Esophagus muscularis mucosa (tissue), 4 donors: ENCODE measurements at places on chromosomes 7 and 10. TPM values are rescaled to one million over a fixed set of nuclear protein-coding genes. Genes with fewer than 3 reads are reported as not detected.

Gene FBXL13
- total RNA-seq, result 0.83 TPM

Gene RELN
- total RNA-seq, result 4.9 TPM

Gene PIP
- total RNA-seq, result not detected

Gene SNX13
- total RNA-seq, result 41.9 TPM

Gene COL26A1
- not detected for total RNA-seq

Gene SFTPD
- total RNA-seq, result 1.1 TPM

- peaks cover 78% of the 10 kb centered on the region for H3K36me3 ChIP-seq
- DNase-seq, result no peak
- no peak overlapping the region for H3K27ac ChIP-seq
- no peak overlapping the region for H3K4me3 ChIP-seq
These were observed 208.1 kb downstream of the TCF7L2 start for GRCh38 chr10:113158183-113158582.

GRCh38 chr10:29947701-29948060, 111.7 kb downstream of the JCAD start:
- H3K4me3 ChIP-seq, result no peak overlapping the region
- H3K36me3 ChIP-seq, result no peaks in the 10 kb centered on the region
- no peak for DNase-seq
- peak overlapping the region; percentile 87 for H3K27ac ChIP-seq

DNA sequence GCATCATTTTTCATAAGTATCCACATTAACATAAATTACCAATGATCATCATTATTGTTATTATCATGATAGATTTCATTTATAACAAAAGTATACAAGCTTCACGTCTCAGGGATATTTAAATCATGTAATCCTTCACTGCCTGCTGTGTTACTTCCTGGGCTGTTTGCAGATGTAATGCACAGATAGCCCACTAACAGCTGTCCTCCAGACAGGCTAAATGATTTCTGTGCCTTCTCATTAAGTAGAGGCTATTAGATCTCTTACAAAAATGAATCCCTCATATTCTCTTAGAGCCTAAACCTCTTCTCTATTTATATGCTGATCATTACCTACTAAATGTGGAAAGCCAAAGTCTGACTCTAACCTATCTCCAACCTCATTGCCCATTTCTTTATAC, 9.3 kb downstream of the PCLO start:
- no peak overlapping the region for H3K27ac ChIP-seq
- DNase-seq, result no peak
- H3K4me1 ChIP-seq, result no peaks in the 10 kb centered on the region

- H3K27ac ChIP-seq, result no peak overlapping the region
- H3K27me3 ChIP-seq, result no peaks in the 10 kb centered on the region
- no peak for DNase-seq
These were observed 61.2 kb downstream of the PCLO start for GRCh38 chr7:83101530-83101929.

DNA sequence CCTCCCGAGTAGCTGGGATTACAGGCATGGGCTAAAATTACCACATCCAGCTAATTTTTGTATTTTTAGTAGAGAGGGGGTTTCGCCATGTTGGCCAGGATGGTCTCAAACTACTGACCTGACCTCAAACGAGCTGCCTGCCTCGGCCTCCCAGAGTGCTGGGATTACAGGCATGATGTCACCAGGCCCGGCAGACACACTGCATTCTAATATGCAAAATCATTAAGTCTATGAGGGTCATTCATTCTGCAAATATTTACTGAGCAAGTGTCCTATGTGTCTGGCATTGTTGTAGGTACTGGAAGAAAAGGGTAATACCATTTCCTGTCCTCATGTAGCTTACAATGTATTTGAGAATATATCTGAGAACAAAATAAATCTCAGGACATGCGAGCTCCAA, 2.7 kb downstream of the PUS7 start:
- no peak overlapping the region for H3K27ac ChIP-seq
- peaks cover 24% of the 10 kb centered on the region for H3K4me1 ChIP-seq
- DNase-seq, result no peak
- no peaks in the 10 kb centered on the region for H3K27me3 ChIP-seq

DNA sequence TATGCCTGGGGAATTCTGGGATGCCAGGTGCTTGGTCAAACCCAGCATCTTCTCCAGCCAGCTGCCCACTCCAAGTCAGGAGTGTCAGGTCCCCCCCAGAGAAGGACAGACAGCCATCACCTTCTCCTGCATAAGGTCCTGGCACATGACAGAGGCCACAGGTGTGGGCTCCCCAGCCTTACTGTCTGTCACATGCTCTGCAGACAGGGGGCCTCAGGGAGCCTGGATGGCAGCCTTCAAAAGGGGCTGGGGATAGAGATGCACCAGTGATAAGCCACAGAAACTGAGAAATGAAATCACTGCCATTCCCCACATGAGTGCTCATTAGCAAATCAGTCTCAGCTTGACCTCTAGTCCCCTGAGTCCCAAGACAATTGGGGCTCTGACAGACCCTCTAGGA, 72.9 kb downstream of the PLXNA4 start:
- no peak overlapping the region for H3K27ac ChIP-seq
- H3K36me3 ChIP-seq, result no peaks in the 10 kb centered on the region
- no peak overlapping the region for H3K4me3 ChIP-seq
- DNase-seq, result no peak

DNA sequence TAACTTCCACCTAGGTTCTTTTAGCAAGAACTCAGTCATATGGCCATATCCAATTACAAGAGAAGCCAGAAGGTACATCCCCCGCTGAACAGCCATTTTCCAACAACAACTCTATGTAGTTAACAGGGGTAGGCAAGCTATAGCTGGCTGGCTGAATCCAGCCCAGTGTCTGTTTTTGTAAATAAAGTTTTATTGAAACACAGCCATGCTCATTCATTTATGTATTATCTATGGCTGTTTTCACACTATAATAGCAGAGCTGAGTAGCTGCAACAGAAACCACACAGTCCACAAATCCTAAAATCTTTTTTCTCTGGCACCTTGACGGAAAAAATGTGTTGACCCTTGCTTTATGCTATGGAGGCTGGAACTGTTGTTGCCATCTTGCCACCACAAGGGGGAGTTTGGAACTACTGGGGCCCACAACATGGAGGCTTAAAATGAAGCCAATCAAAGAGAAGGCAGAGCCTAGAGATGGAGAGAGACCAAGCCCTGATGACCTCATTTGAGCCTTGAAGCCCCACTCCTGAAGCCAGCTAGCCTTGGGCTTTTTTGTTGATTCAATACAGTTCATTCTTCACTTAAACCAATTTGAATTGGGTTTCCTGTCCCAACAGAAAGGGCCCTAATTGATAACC, 33.3 kb upstream of the XPNPEP1 start:
- DNase-seq, result no peak
- no peaks in the 10 kb centered on the region for H3K36me3 ChIP-seq
- no peaks in the 10 kb centered on the region for H3K4me1 ChIP-seq
- no peak overlapping the region for H3K27ac ChIP-seq
- H3K27me3 ChIP-seq, result no peaks in the 10 kb centered on the region

- peaks cover 17% of the 10 kb centered on the region for H3K4me1 ChIP-seq
- no peak overlapping the region for H3K27ac ChIP-seq
- H3K36me3 ChIP-seq, result no peaks in the 10 kb centered on the region
These were observed 59.8 kb downstream of the CSGALNACT2 start for GRCh38 chr10:43197834-43198681.
